ENCODE measurements at places on chromosomes 7 and 10.

DNA sequence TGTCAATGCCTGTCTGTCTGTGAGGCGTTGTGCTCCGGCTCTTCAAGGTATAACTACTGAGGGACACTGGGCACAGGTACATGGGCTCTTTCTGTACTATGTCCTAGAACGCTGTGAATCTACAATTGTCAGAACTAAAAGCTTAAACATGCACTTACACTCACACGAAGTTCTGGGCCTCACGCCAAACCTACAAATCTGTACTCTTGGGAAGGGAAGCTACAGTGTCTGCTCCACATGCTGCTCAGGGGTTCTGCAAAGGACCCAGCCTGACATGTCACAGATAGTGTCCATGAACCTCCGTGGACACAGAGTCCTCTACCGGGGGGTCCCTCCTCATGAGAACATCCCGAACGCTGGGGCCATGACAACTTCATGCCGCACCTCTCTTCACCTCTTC lies 268.7 kb downstream of the WDR37 start:
- DNase-seq: no peak

DNA sequence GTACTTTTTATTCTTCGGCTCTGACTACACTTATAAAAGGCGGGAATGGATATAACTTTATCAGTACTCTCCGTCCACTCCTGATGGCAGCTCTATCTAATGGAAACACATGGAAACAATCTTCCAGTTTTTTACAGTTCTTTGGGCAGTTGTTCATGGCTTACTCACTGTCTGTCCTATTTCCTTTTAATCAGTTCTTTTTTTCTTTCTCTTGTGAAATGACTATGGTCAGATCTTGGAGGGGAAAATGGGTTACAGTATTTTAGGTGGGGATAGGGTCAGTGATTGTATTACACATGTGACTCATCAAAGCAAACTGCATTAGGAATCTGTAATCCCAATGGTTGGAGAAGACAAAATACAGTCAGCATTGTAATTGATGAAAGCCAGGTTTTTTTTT lies 112.4 kb downstream of the BICC1 start:
- peak; percentile 98 for DNase-seq

DNA sequence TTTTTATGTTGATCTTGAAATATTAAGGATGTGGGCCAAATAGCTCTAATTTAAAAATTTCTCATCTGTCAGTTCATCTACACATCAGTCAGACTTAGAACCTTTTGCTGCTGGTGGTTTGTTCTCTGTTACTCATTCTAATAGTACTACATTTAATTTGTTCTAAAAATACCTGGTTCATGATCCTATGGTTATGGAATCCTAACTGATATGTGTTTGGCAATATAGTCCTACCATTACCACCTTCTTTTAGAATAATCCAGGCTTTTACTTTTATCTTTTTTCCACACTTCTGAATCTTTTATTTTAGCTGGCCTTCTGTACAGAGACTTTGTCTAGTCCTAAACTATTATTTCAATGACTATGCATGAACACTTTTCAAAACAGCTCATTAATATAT lies 116.9 kb downstream of the SVOPL start:
- no peak for DNase-seq

- DNase-seq: no peak
These were observed 28.3 kb downstream of the FZD1 start for GRCh38 chr7:91292506-91292905.

GRCh38 chr10:102581981-102582580 lies 62.2 kb upstream of the TRIM8 start:
- DNase-seq: no peak

GRCh38 chr7:44046321-44047061 lies 2.0 kb downstream of the DBNL start:
- DNase-seq: no peak

GRCh38 chr7:87882151-87882937 lies 6.1 kb downstream of the DBF4 start:
- DNase-seq: no peak

DNA sequence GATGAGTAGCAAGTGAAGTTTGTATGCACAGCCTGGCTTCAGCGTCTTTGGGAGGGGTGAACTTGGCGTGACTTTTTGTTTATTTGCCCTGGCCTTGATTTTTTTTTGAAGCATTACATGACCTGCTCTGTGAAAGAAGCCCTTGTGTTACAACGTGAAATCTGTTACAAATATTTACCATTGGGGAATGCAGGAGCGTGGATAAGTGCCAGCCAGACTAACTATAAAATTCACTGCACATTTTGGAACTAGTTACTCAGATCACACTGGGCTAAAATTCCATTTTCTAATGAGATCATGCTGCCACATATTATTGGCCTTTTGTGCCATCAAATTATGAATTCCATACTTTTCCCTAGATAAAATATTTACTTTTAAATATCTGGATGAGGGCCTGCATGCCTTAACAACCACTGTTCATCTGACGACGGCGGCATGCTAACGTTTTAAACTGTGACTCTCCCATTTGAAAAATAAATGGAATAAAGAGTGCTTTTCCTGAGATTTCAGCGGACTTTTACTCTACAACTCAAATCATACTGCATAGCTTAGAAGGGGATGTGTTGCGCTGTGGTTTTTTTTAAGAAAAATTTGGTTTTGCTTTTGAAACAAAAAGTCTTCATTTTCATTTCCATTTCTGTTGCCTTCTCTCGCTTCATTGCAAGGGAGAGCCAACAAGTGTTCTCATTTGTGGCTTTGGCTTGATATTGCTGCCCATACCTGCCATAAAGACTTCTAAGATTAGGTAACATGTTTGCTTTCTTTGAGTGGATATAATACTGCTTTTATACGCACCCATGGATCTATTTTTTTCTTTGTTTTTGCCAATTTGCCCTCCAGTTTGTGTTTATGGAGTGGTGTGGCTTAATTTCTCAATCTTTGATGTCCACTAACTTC lies 352.2 kb downstream of the TFEC start:
- DNase-seq: peak; percentile 77
